Left lung (tissue), 14 donors: ENCODE measurements at places on chromosomes 3 and 15.

GRCh38 chr3:160473978-160474377 is 24.4 kb upstream of the TRIM59 start:
- no peak for DNase-seq

DNA sequence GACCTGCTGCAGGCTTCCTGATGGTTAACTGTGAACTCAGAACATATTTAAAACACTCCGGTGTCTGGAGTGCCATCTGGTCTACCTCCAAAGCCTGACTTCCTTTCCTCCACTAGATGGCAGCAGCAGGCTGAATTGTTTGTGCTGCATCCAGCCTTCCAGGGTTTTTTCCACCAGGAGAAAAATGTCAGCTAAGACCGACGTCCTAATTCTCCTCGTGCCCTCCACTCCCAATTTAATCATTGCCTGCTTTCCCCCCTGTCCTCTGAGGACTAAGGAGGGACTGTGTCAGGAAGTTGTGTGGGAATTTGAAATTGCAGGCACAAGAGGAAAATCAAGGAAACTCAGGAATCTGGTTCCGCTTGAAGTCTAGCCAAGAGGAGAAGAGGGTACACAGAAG is 165.2 kb upstream of the UMPS start:
- peak; percentile 55 for DNase-seq

- no peak for DNase-seq
Measured at GRCh38 chr3:139388821-139389551, 461 bp downstream of the COPB2 start.

DNA sequence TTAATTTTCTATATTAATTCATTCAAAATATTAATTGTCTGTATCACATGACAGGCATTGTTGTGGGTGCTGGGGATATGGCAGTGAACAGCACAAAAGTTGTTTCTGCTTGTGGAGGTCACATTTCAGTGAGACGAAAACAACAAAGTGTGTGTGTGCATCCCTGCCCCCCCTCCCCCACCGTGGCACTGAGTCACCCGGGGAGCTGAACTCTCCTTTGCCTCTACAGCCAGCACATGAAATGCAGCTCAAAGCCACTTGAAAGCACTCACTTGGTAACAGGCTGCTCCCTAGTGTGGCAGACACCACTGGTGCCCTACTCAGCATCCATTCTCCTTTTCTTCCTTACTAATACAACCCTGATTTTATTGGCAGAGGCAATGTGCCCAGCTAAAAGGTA is 16.9 kb upstream of the SCAMP5 start:
- DNase-seq: no peak

- peak; percentile 61 for DNase-seq
Measured at GRCh38 chr3:45551214-45552010, 43.1 kb upstream of the LIMD1 start.

GRCh38 chr3:128556384-128556783 is 63.4 kb upstream of the GATA2 start:
- DNase-seq: no peak

DNA sequence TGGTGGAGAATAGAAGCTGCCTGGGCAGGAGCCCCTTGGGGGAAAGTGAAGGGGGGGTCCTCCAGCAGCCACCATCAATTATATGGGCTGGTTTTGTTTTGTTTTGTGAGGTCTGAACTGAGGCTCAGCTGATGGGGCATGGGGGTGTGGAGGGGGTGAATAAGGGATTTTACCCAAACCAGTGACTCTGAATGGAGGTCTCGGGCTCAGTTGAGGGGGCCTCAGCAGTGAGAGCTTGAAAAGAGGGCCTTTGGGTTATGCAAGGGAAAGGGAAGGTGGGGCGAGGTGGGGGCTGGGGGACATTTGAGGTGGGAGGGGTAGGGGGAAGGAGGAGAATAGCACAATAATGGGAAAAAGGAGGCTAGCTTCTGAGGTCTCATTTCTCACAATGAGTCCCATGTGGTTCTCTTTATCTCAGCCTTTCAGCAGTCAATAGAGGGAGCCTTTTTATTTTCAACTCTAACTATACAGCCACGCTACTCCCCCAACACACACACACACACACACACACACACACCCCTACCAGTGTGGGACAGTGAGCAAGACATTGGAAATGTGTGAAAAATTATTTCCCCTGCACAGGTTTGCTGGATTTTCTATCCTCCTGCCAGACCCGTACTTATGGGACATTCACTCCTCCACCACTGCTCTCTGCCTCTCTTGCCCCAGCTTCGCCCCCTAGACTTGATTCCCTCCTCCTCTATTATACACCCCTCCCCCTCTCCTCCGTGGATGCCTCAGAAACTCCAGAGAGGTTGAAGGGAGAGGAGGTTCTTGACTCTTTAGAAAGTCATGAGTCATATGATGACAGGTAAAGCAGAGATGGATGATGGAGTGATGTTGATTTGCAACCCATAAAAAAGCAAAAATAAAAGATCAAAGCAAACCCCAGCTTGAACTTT is 96.0 kb downstream of the GTPBP8 start:
- no peak for DNase-seq

- DNase-seq: no peak
Measured at GRCh38 chr3:19216669-19217337, 68.5 kb downstream of the KCNH8 start.

DNA sequence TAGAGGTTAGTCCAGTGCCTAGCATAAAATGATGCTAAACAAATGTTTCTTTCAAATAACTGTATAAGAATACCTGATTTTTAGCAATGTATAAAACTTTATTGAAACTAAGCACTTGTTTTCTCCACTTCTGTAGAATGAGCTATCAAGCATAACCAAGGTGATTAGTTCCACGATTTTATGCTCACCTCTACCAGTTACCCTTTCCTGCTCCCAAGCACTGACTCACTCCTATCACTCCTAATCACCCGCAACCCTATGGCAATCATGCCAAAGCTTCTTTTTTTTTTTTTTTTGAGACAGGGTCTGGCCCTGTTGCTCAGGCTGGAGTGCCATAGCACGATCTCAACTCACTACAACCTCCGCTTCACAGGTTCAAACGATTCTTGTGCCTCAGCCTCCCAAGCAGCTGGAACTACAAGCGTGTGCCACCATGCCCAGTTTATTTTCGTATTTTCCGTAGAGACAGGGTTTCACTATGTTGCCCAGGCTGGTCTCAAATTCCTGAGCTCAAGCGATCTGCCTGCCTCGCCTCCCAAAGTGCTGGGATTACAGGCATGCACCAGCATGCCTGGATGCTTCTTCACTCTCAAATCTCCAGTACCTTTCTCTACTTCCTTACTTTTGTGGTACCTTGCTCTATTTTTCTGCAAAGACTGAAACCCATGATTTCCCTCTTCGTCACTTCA is 3.9 kb downstream of the HSPBAP1 start:
- DNase-seq: no peak

- DNase-seq: peak; percentile 30
Measured at GRCh38 chr3:129793319-129793718, 100.2 kb downstream of the TMCC1 start.

DNA sequence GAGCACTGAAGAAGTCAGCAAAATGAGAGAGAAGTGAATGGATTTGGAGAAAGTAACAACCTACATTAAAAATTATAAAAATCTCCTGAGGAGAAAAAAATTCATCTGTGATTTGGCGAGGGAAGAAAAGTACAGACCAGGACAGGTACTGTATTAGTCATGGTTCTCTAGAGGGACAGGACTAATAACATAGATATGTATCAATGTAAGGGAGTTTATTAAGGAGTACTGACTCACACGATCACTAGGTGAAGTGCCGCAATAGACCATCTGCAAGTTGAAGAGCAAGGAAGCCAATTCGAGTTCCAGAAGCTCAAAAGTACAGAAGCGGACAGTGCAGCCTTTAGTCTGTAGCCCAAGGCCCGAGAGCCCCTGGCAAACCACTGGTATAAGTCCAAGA is 1004.4 kb upstream of the ALCAM start:
- DNase-seq: no peak

GRCh38 chr3:26768068-26768651 is 145.6 kb downstream of the LRRC3B start:
- DNase-seq: no peak

GRCh38 chr3:184541886-184542562 is 19.6 kb upstream of the EPHB3 start:
- DNase-seq: no peak
